T-helper 2 cell (primary cell): ENCODE measurements at places on chromosomes 4 and X.

GRCh38 chr4:7624396-7624980, 189.8 kb upstream of the PSAPL1 start:
- DNase-seq = no peak

- no peak for DNase-seq
These were observed 419.3 kb upstream of the SLIT2 start for GRCh38 chr4:19832411-19832810.

- DNase-seq = no peak
These were observed 131.5 kb upstream of the LDB2 start for GRCh38 chr4:17029964-17030363.

- DNase-seq = no peak
These were observed 22.9 kb downstream of the EXOC1 start for GRCh38 chr4:55876387-55876786.

DNA sequence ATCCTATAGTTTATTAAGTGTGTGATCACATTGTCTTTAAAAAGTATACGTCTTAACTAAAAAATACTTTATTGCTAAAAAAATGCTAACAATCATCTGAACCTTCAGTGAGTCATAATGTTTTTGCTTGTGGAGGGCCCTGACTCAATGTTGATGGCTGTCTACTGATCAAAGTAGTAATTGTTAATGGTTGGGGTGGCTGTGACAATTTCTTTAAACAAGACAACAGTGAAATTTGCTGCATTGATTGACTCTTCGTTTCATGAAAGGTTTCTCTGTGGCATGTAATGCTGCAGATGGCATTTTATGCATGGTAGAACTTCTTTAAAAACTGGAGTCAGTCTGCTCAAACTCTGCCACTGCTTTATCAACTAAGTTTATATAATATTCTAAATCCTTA, 101.4 kb upstream of the IL15 start:
- DNase-seq = no peak

- DNase-seq = no peak
These were observed 719.0 kb upstream of the FRG1 start for GRCh38 chr4:189221691-189222090.

GRCh38 chr4:110108422-110108821, 90.0 kb downstream of the ELOVL6 start:
- DNase-seq = no peak

DNA sequence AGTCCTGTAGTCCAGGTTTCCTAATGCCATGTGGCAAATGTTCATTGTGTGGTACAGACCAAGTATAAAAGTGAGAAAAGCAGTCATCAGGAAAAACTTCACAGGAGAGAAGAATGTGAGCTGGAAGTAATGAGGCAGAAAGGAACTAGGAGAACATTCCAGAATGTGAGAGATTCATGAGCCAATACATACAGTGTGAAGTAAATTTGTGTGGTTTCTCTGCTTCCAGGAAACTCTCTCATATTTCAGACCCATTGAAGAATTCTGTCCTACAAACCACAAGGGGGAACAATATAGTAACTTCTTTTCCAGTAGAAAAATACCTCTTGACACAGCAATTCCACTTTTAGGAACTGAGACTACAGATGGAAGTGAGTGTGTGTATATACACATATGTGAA, 136.5 kb downstream of the RNF150 start:
- no peak for DNase-seq

- DNase-seq = no peak
These were observed 41.4 kb downstream of the SOD3 start for GRCh38 chr4:24836661-24837242.

- DNase-seq = no peak
These were observed 376.0 kb downstream of the BCOR start for GRCh38 chrX:39721566-39722279.

GRCh38 chr4:95541094-95541493, 7.7 kb downstream of the UNC5C start:
- no peak for DNase-seq

DNA sequence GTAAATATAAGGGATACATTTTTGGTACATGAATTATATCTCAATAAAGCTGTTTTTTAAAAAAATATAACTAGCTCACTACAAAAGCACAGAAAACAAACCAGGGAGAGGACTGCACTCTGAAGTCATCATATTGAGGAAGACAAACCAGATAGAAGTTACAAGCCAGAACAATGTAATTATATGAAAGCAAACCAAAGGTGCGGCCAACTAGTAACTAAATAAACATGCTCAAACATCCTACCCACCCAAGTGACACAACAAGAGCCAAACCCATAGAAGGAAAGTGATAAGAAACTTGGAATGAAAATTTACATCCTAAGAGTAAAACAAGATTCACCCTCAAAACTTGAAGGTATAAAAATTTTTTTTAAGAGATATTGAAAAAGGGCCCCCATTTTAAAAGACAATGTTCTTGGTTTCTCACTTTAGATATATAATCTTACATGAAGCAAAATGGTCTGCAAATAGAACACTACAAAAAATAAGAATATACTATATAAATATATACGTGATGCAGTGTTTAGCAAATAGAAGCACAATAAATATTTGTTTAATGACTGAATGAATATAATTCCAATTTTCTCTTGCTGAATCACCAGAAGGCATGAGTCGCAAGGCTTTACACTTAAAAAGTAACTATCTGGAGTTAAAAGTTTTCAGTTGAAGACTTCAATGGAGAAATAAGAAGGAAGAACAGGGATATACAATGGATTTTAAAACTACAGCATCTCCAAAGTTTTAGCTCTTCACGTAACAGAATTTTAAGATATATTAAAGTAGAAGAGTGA, 4.0 kb upstream of the SH3D19 start:
- DNase-seq = no peak

- DNase-seq = no peak
These were observed 61.7 kb downstream of the TMA16 start for GRCh38 chr4:163556177-163556576.

DNA sequence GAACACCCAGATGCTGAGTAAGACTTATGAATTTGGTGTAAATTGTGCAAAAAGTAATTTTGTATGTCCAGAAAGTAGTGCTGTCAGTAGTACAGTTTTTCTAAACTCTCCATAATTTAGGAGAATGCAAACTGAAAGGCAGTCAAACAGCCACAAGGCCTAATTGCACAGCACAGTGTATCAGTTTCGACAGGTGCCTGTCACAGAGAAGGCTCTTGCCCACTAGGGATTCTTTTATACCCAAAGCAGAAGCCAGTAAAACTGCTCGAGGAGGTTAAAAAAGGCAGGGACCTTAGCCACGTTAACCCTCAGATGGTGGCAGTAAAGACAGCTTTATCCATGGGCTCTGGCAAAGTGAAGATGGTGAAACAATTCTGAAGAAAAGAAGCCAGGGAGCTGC, 69.4 kb upstream of the GATB start:
- no peak for DNase-seq

DNA sequence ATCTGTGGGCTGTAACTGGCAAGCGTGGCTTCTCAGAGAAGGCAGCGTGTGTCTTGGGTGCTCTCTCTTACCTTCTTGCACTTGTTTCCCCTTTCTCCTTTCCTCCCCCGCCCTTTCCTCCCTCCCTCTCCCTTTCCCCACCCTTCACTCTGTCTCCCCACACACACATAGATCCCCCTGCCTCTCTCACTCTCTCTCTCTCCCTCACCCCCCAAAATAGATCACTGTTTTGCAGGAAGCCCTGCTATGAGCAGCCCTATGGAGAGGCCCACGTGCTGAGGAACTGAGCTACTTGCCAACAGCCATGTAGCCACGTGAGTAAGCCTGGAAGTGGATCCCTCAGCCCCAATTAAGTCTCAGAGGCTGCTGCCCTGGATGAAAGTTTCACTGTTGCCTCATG, 4.3 kb upstream of the PNMA6E start:
- no peak for DNase-seq

GRCh38 chrX:109742722-109743121, 9.7 kb upstream of the ACSL4 start:
- no peak for DNase-seq

DNA sequence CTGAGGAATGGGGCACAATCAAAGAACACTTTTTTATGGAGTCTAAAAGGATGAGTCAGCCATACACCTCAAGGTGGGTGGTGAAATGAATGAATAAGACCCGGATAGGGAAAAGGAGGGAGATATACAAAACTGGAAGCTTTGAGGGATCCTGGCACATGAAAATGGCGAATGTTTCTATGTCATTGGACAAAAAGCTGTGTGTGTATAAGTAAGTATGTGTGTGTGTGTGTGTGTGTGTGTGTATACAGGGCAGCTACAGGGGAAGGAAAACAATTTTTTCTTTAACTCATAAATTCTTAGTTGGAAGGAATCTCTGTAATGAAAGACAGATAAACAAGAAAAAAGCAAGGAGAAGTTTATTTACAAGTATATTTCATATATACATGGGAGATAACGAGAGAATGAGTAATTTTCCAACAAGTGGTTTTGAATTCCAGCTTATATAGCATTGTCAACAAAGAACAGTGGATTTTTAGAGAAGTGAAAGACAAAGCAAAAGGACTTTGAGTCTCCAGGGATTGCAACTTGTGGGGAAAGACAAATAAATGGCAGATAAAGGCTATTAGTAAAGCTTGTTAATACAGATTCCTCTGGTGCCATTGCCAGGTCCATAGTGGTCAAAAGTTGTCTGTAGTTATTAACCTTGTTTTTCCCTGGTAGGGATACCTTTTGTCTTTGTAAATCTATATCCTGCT, 99.7 kb downstream of the MMRN1 start:
- no peak for DNase-seq

GRCh38 chr4:108834166-108834834, 71.4 kb upstream of the ETNPPL start:
- DNase-seq = no peak

GRCh38 chr4:180333162-180333561, 1910.0 kb upstream of the TENM3 start:
- DNase-seq = no peak

DNA sequence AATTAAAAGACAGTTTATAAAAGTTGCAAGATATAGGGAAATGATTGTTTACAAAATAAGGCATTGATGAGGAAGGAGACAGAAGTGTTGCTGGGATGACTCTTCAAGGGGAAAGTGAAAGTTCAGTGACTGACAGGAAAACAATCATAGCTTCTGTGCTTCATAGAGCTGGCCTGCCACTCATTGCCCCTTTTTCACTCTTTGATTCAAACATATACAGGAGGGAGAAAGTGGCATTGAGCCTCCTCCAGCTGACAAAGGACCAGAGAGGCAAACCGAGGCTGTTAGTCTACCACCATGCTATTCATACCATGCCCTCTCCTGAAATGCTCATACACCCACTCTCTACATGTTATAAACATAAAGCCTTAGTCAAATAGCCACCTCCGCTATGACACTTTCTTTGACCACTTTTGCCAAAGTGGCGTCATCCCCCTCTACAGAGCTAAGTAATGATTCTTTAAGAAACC, 79.2 kb upstream of the ATOH1 start:
- DNase-seq = no peak

GRCh38 chr4:76233967-76234678, 17.4 kb upstream of the FAM47E start:
- no peak for DNase-seq

- no peak for DNase-seq
These were observed 394.5 kb downstream of the BCOR start for GRCh38 chrX:39703307-39703706.

DNA sequence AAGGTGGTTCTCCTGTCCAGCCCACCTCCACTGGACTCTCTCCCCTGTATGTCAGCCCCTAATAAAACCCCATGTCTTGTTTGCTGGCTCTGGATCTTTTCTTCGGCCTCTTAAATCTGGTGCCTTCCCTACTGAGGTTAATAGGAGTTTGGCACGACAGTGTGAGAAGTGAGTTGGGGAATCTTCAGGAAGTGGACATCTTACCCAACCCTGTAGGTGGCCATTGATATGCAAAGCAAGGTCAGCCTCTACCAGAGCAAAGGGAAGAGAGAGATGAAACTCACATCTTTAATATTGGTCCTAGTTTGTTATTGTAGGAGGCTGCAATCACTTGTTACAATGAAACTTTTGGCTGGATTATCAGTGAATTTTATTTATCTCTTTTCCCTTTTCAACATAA, 111.7 kb downstream of the CHRDL1 start:
- no peak for DNase-seq

- DNase-seq = no peak
These were observed 1.9 kb downstream of the CCDC110 start for GRCh38 chr4:185469580-185470154.

DNA sequence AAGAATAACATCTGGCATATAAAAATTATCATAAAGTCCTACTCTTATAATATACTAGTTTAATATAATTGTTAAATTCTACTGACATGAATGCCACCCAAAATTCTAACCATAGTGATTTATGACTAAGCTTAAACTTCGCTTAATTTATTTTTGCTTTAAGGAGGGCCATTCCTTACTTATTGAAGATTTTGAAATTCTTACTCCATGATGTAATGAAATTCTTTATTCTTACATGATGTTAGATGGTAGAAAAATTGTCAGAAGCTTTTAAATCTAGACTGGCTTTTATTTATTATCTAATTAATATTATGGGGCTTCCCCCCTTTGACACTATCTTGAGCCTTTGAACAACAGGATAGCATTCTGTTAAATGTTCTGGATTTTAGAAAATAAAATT, 19.5 kb upstream of the SUPT20HL2 start:
- DNase-seq = no peak

DNA sequence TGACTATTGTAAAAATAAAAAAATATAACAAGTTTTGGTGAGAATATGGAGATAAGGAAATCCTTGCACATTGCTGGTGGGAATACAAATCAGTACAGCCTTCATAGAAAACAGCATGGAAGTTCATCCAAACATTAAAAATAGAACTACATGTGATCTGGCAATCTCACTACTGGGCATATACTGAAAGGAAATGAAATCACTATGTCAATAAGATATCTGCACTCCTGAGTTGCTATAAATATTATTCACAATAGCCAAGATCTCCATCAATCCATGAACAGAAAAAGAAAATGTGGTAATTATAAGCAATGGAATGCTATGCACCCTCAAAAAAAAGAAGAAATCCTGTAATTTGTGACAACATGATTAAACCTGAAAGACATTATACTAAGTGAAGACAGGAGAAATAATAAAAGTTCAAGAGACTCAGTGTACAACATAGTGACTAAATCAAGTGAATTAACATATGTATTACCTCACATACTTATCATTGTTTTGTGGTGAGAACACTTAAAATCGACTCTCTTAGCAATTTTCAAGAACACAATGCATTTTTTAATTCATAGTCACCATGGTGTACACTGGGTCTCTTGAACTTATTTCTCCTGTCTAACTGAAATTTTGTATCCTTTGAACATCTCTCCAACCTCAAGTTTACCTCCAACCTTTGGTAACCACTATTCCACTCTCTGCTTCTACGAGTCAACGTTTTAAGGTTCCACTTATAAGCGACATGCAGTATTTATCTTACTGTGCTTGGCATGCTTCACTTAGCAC, 1703.7 kb upstream of the AGA start:
- no peak for DNase-seq

DNA sequence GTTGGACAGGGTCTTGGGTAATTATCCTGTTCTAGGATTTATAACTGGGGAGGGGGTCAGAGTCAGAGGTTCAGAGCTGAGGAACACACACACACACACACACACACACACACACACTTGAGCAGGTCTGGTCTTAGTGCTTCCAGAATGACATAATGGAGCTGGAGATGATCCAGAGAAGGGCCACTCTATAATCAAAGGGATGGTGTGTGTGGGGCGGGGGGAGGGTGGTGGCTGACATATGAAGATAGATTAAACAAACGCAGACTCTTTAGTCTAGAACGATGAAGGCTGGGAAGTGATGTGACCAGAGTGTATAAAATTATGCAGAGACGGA, 434 bp upstream of the TMEM255A start:
- DNase-seq = no peak
